ENCODE measurements at places on chromosomes 4 and X.

DNA sequence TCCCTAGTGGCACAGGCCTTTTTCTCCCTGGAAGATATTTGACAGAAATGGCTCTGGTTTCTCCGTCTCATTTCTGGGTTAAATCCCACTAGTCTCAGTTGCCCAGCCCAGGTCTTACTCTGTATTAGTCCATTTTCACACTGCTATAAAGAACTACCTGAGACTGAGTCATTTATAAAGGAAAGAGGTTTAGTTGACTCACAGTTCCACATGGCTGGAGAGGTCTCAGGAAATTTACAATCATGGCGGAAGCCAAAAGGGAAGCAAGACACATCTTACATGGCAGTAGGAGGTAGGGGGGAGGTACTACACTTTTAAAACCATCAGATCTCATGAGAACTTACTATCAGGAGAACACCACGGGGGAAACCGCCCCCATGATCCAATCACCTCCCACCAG is 81.9 kb downstream of the FHDC1 start:
- DNase-seq, result no peak

DNA sequence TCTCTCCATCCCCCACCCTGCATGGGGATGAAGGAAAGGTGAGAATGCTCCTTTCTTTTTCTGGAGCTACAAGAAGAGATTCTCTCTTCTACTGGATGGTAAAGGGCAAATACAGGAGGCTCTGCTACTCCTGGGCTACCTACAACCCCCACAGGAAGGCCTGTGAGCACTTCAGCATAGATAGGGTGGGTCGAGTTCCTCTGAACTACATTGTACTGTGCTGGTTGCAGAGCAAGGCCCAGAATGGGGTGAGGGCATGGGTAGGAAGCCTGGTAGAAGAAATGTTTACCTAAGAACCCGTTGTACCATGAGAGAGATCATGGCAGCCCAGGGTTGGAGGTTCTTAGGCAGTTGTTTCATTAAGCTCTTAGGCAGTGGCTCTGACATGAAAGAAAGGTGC is 510.4 kb downstream of the MID1IP1 start:
- DNase-seq, result no peak

DNA sequence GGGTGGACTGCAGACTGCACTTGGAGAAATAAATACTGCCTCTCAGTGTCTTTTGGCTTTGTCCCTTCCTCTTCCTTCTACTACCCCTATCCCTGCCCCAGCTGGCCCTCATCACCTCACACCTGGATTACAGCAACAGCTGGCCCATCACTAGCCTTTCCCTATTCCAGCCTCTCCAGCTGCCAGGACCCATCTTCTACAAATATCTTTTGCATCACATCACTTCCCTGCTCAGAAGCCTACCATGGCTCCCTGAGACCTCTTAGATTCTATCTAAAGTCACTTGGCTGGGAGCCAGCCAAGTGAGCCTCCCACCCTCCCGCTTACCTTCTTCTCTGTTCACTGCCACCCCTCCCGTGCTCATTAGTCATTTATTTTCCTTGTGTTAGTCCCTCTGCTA is 66.8 kb downstream of the TSC22D3 start:
- DNase-seq, result no peak

DNA sequence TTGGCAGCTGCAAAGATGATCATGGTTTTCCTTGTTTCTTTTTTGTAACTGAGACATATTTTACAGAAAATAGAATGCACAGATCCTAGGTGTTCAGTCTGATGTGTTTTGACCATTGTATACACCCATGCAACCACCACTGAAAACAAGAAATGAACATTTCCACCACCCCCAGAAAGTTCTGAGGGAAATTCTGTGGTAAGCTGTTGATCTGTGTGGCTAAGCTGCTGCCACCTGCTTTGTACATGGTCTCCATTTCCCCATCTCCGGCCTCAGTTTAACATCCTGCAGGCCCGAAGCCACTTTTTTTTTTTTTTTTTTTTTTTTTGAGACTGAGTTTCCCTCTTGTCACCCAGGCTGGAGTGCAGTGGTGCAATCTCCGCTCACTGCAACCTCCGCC is 65.3 kb downstream of the NYX start:
- no peak for DNase-seq

DNA sequence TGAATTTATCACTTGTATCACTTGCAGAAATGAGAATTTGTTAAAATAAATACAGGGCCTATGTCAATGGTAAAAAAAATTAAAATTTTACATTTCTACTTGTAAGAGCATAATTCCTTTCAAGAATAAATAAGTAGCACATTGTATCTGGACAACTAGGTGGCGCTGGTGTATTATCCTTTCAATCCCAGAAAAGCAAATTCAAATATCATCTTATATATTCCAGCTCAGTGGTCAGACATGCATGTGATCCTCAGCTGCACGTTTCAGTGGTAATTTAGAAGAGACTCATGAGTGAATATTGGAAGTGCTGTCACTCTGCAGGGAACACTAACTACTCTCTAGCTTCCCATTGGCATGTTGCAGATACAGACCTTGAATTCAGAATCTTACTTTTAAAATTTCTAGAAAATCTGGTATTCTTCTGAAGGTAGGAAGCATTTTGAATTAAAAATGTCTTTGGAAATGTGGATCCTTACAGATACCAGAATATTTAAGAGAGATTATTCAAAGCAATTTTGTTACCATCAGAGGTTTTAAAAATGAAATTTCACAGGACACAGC is 1414.7 kb upstream of the TENM3 start:
- peak; percentile 89 for DNase-seq

DNA sequence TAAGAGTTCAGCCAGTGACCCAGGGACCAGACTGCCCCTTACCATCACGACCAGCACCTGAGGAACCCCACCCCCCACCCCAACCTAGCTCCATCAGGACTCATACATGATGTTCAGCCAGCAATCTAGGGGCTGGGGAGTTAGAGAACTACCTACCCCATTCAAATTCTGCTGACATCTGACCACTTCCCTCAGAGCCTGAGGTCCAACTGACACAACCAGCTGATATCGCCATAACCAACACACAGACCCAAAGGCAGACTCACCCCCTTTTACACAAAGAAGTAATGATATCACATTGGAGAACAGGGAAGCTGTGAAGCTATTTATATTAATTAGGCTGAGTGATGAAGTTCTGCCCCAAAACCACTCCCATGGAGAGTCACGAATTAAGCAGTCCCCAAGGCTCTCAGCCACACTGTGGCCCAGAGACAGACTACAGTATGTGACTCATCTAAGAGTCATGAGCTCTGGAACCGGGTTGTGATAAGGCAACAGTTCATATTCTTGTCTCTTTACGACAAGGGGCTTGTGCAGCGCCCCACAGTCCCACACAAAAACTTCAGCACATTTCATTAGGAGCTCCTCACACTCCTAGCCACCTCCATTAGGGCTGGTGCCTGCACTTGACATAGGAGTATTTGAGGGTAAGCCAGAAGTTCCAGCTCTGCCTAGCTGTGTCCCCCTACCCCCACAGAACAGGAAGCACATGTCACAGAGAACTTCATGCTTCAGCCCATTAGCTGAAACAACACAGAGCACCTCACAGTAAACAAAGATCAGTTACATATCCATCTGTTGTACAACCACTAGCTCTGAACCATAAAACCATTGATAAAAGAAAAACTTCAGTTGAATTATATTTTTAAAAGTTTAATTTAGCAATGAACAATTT is 184.7 kb upstream of the ZCCHC13 start:
- peak; percentile 53 for DNase-seq

- DNase-seq, result peak; percentile 72
These were observed 66.0 kb upstream of the C4orf54 start for GRCh38 chr4:99723612-99724011.

DNA sequence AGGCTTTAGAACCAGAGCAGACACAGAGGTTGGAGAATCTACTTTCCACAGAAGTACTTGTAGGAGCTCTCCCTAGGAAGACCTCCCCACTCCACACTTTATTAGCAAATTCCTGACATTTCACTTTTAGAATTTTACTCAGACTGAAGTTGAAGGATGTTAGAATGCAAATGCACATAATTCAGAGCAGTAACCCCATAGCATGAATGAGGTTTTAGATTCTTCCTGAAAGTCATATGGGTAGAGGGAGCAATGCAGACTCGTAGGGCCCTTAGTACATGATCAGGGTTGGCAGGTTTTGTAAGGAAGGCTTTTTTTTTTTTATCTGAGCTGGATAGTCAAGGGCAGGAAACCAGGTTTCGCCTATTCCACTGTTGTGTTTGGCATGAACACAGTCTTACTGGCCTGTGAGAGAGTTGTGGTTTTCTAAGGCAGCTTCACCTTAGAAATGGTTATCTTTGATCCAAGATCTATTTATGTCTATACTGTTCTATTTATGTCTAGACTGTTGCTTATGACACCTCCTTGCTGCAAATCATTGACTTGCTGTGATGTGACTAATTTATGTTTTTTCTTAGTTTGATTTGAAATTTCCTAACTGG is 48.9 kb downstream of the SPATA18 start:
- peak; percentile 38 for DNase-seq

DNA sequence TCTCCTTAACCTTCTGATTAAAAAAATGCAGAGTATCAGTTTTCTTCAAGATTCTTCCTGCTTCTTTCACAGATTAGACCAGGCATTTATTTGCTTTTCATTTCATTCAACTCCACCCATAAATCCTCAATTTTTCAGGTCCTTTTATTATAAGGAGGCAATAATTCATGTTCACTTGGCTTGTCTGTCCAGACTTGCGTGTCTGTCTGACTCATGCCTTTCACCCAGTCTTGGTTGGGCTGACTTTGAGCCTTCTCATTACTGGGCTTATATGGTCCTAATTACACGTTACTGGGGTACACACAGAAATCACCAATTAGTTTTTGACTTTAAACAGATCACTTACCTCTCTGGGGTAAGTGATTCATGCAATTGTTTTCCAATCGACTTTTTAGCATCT is 48.8 kb upstream of the GALNT7 start:
- DNase-seq, result no peak

- DNase-seq, result peak; percentile 4
These were observed 16.8 kb downstream of the MUC7 start for GRCh38 chr4:70488748-70489147.

DNA sequence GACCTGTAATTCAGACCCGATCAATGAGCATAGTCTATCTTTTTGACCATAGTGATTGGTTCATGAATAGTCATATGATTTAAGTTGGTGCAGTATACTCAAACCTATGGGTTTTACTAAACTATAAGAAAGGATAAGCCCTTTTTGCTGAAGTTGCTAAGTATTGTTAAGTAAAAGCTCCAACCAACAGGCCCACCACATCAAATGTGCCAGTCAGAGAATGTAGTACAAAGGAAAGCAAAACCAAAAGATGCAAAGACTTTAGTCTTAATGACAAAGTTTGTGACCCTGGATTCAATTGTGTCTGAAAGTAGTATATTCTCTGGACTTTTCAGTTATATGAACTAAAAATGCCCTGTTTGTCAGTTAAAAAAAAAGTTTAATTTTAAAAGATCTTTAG is 208.1 kb upstream of the TET2 start:
- no peak for DNase-seq

DNA sequence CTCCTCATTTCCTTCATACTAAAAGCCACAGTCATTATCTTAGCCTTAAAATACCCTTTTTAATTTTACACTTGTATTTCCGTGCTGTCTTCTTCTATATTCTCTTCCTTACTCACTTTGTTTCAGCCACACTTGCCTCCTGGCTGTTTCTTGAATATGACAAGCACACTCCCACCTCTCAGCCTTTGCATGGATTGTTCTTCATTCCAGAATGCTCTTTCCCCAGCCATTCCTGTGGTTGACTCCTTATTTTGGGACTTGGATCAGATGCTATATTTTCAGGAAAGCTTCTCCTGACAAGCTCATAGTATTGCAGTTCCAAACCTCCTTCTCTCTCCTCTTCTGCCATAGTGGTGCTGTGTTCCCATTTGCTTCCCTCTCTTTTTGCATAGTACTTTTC is 291.3 kb downstream of the PDHA2 start:
- DNase-seq, result no peak

DNA sequence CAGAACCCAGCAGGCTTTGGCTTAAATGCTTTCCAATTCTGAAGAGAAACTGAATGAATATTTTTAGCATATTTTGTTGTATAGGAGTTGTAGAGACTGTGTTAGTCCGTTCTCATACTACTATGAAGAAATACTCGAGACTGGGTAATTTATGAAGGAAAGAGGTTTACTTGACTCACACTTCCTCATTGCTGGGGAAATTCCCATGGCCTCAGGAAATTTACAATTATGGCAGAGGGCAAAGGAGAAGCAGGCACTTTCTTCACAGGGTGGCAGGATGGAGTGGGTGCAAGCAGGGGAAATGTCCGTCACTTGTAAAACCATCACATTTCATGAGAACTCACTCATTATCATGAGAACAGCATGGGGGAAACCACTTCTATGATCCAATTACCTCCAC is 291.7 kb downstream of the PACRGL start:
- DNase-seq, result no peak

DNA sequence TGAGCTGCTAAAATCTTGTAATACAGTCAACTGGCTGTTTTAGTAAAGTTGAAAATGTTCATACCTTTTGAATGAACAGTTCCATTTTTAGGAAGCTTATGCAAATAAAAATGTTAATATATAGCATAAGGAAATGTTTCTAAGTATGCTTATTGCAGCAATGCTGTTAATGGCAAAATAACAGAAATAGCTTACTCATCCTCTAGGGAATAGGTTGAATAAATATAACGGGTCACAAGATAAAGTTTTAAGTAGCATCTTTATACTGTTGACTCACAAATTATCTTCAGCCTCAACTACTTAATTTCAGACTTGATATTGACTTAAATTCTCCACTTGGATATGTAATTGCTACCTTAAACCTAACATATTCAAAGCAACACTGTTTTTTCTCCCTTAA is 27.7 kb downstream of the HERC3 start:
- no peak for DNase-seq

GRCh38 chr4:107874024-107874423 is 49.3 kb downstream of the SGMS2 start:
- DNase-seq, result no peak

DNA sequence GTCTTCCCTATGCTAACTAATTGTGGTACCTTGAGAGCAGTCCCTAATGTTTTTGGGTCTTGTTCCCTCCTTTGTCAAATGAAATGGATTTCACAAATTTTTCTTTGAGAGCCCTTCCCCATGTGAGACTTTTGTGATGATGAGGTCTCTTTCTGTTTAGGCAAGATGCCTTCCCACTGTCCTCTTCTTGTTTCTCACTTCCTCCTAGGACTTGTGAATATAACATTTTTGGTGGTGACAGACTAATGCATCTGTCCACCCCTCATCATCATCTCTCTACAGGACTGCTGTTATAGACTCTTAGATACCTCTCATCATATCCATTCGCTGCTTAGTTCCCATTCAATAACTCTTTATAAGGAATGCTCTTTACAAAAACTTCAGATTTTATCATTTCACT is 8.7 kb upstream of the ANK2 start:
- DNase-seq, result no peak

Data from adipocyte (in vitro differentiated cells).